Retinal pigment epithelial cell (primary cell): ENCODE measurements at places on chromosomes 1 and 21.

DNA sequence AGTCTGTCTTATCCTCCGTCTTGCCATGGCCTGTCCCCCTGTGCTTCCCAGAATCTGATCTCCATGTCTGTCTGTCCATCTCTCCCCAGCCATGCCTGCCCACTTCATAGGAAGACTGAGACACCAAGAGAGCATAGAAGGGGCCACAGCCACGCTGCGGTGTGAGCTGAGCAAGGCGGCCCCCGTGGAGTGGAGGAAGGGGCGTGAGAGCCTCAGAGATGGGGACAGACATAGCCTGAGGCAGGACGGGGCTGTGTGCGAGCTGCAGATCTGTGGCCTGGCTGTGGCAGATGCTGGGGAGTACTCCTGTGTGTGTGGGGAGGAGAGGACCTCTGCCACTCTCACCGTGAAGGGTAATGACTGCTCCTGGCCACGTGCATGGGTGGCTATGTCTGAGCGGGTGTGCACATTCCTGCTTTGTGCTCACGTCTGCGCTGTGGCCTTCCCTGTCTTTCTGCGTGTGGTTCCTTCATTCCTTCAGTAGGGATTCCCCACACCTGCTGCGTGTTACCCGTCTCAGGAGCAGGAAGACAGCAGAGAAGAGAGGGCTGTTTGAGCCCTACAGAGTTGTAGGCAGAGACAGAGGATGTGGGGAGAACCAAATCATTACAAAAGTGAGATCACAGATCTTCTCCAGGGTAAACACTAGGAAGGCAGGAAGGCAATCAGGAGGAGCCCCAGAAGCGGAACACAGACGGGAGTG lies 80.8 kb downstream of the OBSCN start:
- no peak for DNase-seq

- DNase-seq = no peak
Measured at GRCh38 chr1:184824691-184825323, 70.1 kb upstream of the EDEM3 start.

GRCh38 chr1:1990222-1990621 lies 13.4 kb downstream of the CFAP74 start:
- no peak for DNase-seq

DNA sequence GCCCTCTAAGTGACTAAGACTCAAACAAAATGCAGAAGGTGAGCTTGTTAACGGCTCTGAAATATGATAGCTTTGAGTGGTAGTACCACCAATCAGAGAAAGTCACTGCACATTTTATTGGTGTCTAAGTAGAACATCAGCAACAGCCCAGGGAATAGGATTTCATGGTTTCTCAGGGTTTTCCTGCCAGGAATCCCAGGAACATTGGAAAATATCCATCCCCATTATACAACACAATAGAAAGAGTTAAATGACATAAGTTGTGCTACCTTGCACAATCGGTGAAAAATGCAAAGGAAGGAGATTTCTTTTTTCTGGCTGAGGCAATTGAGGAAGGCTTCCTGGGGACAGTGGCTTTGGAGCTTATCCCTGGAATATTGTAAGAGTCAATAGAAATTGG lies 283.1 kb downstream of the HLX start:
- DNase-seq = no peak

DNA sequence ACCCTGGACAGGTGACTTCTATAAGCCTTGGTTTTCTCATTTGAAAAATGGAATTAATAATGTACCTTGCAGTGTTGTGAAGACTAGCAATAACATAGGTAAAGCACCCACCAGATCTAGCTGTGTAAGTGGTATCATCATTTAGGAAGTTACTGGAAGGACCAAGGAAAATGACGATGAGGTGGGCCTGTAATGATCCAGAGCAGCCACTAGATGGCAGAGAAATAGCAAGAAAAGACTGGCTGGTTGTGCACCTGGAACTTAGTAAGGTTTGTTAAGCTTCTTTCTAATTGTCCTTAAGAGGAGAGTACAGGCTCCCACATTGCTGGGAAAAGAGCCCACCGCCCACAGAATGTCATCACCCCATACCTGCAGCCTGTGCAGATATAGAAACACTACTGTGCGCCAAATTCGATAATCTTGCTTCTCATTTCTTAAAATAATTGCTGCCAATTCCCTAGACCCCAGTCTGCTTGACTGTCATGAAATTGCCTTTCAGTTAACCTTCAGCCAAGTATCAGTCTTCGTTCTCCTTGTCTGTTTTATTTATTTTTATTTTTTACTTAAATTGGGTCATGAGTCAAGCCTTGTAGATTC lies 37.2 kb downstream of the WNT4 start:
- DNase-seq = no peak

DNA sequence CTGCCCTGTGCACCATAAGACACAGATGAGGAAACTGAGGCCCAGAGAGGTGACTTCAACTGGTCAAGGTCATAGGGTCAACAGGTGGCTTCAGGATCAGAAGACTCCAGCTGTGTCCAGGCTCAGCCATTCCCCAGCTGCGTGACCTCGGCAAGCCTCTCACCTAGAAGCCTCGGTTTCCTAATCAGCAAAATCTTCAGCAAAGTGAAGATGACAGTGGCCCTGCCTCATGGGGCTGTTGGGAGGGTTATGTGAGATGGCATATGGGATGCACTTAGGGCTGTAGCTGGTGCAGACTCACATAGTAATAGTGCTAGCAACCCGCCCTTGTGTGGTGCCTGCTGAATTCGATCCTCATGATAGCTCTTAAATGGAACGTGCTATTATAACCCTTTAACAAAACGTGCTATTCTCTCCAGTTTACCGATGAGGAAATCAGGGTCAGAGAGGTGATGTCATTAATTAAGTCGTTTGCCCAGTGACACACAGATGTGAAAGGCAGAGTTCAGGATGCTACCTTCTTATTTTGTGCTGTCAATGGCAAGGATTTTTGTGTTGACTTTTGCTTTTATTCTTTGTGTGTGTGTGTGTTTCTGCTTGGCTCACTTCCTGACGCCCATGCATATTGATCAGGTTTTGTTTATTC lies 472.9 kb downstream of the MATN1 start:
- DNase-seq = no peak

DNA sequence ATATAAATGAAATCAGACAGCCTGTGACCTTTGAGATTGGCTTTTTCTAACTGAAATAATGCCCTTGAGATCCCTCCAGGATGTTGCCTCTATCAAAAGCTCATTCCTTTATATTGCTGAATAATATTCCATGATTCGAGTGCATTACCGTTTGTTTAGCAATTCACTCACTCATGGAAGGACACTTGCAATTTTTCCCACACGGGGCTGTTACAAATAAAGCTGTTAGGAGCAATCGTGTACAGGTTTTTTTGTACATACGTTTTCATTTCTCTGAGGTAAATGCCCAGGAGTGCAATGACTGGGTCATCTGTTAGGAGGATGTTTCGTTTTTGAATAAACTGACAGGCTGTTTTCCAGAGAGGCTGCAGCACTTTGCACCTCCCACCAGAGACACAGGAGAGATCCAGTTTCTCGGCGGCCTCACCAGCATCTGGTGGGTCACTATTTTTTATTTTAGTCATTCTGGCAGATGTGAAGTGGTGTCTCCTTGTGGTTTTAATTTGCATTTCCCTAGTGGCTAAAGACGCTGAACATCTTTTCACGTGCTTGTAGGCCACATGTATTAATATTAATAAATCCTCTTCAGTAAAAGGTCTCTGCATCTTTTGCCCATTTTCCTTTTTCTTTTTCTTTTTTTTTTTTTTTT lies 11.0 kb downstream of the PRDM15 start:
- no peak for DNase-seq
